ENCODE measurements at places on chromosomes 3 and 15. TPM values are rescaled to one million over a fixed set of nuclear protein-coding genes. Genes with fewer than 3 reads are reported as not detected.
A peak's percentile ranks its signal among the peaks of the same experiment; 100 is the strongest.

Gene C3orf70
- 42.8 TPM for total RNA-seq

Gene PDHB
- total RNA-seq, result 100 TPM

Gene EPHA3
- 13.1 TPM for total RNA-seq

Gene CLDN1
- 0.99 TPM for total RNA-seq

- no peak for DNase-seq
- peaks cover 18% of the 10 kb centered on the region for H3K4me1 ChIP-seq
- H3K4me3 ChIP-seq, result no peak overlapping the region
- no peaks in the 10 kb centered on the region for H3K36me3 ChIP-seq
- H3K27ac ChIP-seq, result no peak overlapping the region
These were observed 31.4 kb downstream of the STARD5 start for GRCh38 chr15:81292523-81293001.

DNA sequence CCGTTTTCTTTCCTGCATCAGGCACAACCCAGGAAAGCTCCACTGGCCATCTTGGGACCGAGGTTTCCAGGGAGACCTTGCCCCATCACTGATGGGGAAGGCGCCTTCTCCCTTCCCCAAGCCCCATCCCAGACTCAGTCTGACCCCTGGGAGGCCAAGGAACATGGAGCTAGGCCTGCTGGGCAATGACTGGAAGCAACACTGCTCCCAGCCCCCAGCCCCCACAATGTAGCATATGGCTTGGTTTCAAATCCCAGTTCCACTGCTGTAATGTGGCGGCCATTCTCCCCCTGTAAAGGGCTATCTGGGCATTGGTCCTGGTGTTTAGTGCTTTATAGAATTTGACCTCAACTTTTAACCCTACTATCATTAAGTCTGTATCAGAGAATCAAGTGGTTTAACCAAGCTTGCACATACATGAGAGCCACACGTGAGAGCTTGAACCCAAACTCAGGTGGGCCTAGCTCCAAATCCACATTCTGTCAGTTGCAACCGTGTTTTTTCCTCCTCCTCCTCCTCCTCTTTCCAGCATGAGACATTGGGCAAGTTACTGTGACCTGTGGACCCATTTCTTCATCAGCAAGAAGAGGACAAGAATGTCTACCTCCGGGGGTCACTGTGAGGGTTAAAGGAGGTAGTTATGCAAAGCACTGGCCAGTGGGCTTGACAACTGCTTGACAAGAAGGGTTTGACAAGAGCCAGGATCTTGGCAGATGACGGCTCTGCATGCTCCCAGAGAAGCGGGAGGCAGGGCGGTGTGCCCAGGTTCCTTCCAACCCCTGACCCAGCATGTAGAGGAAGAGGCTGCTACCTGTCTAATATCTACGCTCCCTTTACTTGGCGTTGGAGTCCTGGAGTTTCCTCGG, 37.4 kb downstream of the KLHL25 start:
- no peaks in the 10 kb centered on the region for H3K36me3 ChIP-seq
- peak overlapping the region; percentile 48 for H3K27ac ChIP-seq
- DNase-seq, result no peak

GRCh38 chr15:77656294-77656693, 23.6 kb upstream of the LINGO1 start:
- H3K27me3 ChIP-seq, result peaks cover 79% of the 10 kb centered on the region
- H3K4me3 ChIP-seq, result no peak overlapping the region
- H3K36me3 ChIP-seq, result no peaks in the 10 kb centered on the region
- DNase-seq, result no peak
- no peak overlapping the region for H3K27ac ChIP-seq

GRCh38 chr15:59298225-59298853, 74.3 kb downstream of the MYO1E start:
- no peaks in the 10 kb centered on the region for H3K36me3 ChIP-seq
- H3K4me3 ChIP-seq, result no peak overlapping the region
- no peak overlapping the region for H3K27ac ChIP-seq
- no peaks in the 10 kb centered on the region for H3K27me3 ChIP-seq
- no peak for DNase-seq
- peaks cover 42% of the 10 kb centered on the region for H3K4me1 ChIP-seq

GRCh38 chr3:183252973-183253527, at the start of gene B3GNT5:
Gene B3GNT5 (plus strand): TSS chr3:183253253. CDS start chr3:183269799, 16,546 bp downstream.
- H3K36me3 ChIP-seq, result no peaks in the 10 kb centered on the region
- no peaks in the 10 kb centered on the region for H3K27me3 ChIP-seq
- H3K27ac ChIP-seq, result peak within 1 kb of the TSS; percentile 87
- H3K4me3 ChIP-seq, result peak within 1 kb of the TSS; percentile 82
- DNase-seq, result no peak

DNA sequence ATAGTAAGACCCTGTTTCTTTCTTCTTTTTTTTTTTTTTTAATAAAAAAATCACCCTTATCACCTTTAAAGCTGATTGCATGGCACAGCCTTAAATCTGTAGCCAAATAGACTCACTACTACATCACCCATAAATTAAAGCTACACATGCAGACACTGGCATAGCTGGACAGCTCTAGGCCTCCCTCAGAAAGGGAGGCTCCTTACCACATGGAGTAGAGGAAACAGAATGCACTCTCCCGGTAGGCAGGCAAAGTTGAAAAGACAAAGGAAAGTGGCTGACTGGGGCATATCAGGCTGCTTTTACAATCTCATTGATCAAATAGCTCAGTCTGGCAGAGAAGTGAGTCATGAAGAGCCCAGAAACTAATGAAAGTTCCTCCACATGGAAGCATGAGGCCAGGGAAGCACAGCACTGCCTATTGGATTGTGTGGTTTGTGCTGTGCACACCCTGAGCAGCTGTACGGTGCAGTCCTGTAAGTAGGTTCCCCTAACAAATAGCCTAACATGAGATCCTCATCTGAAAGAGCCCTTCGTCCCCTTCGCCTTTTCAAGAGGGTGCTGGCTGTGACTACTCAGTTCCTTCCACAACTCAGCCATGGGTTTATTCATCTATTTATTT, 32.7 kb upstream of the FAM98B start:
- no peak overlapping the region for H3K27ac ChIP-seq
- H3K27me3 ChIP-seq, result peaks cover 10% of the 10 kb centered on the region
- H3K4me3 ChIP-seq, result no peak overlapping the region
- no peaks in the 10 kb centered on the region for H3K4me1 ChIP-seq
- DNase-seq, result no peak

GRCh38 chr3:167843481-167843880, 108.0 kb downstream of the SERPINI1 start:
- no peak for DNase-seq
- H3K4me3 ChIP-seq, result no peak overlapping the region
- H3K36me3 ChIP-seq, result no peaks in the 10 kb centered on the region
- peaks cover 8% of the 10 kb centered on the region for H3K4me1 ChIP-seq
- no peaks in the 10 kb centered on the region for H3K27me3 ChIP-seq

DNA sequence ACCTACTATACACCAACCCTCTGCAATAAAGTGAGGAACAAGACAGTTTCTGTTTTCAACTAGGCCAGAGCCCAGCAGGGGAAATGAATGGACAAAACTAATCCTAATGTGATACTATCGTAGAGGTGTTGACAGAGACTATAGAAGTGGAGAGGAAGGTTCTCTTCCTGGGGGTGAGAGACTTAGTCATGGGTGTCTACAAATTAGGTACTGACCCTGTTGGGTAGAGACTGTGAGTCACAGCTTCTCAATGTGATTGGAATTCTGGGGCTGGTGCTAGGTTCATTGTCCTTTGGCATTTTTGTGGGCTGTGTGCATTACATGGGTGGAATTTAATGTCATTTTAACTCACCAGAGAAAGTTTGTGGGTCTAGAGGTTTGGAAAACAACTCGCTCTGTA, 79.3 kb downstream of the ADAMTSL3 start:
- no peaks in the 10 kb centered on the region for H3K27me3 ChIP-seq
- no peak for DNase-seq
- H3K4me3 ChIP-seq, result no peak overlapping the region
- no peaks in the 10 kb centered on the region for H3K4me1 ChIP-seq

GRCh38 chr3:74463515-74463914, 150.9 kb downstream of the CNTN3 start:
- DNase-seq, result no peak
- H3K27me3 ChIP-seq, result no peaks in the 10 kb centered on the region
- no peaks in the 10 kb centered on the region for H3K36me3 ChIP-seq

GRCh38 chr3:98809557-98809956, 46.4 kb downstream of the ST3GAL6 start:
- no peak for DNase-seq
- no peaks in the 10 kb centered on the region for H3K27me3 ChIP-seq
- H3K36me3 ChIP-seq, result peaks cover 13% of the 10 kb centered on the region
- no peak overlapping the region for H3K4me3 ChIP-seq
- H3K27ac ChIP-seq, result no peak overlapping the region

- no peaks in the 10 kb centered on the region for H3K4me1 ChIP-seq
- H3K4me3 ChIP-seq, result no peak overlapping the region
- no peak overlapping the region for H3K27ac ChIP-seq
- no peak for DNase-seq
These were observed 191.4 kb downstream of the TBL1XR1 start for GRCh38 chr3:177005718-177006405.

DNA sequence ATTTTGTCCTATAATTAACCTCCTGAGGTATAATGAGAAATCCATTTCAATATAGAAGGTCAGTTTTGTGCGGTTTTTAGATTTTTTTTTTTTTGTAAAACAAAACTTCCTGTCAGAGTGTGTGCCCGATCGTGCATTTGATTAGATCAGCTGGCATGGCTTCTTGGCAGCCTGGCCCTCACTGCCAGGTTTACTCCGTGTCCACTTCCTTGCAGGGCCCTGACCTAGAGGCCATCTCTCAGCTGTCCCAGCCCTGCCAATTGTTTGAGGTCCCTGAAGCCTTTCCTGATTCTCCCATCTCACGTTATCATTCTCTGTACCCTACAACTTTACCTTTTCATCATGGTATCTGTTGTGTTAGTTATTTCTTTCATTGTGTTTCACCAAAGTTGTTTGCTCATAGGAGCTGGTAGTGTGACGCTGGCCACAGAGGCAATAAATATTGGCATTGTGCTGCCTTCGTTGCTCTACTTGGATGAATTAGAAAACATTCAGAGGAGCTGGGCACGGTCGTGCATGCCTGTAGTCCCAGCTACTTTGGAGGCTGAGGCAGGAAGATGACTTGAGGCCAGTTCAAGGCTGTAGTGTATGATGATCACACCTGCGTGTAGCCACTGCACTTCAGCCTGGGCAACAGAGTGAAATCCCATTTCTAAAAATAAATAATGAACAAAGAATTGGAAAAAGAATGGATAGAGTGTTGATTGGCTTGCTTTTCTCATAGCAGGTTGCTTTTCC, 202.0 kb downstream of the GHSR start:
- no peak overlapping the region for H3K4me3 ChIP-seq
- no peak overlapping the region for H3K27ac ChIP-seq
- H3K27me3 ChIP-seq, result no peaks in the 10 kb centered on the region
- peaks cover 15% of the 10 kb centered on the region for H3K4me1 ChIP-seq
- no peak for DNase-seq

DNA sequence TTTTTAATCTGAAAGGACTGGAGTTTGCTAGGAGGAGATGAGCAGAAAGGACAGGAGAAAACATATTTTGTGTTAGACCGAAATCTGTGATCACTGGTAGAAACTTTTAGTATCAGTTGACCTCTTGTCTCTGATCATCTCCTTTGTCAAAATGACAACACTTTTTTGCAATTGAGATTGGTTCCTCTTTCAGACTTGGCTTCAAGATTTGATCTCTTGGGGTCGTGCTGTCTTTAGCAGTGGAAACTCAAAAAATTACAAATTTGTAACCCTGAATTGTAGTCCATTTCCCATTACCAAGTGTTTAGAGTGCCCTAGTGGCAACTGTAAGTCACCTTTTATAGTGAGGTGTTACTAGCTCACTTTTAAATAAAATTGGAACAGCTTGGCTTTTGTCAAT, 107.4 kb downstream of the KLHL25 start:
- H3K36me3 ChIP-seq, result peaks cover 30% of the 10 kb centered on the region
- H3K27me3 ChIP-seq, result no peaks in the 10 kb centered on the region
- peak overlapping the region; percentile 63 for H3K27ac ChIP-seq
- peaks cover 83% of the 10 kb centered on the region for H3K4me1 ChIP-seq
- H3K4me3 ChIP-seq, result no peak overlapping the region
- DNase-seq, result no peak

GRCh38 chr3:14832975-14833722, 14.4 kb downstream of the FGD5 start:
- peaks cover 47% of the 10 kb centered on the region for H3K4me1 ChIP-seq
- H3K36me3 ChIP-seq, result no peaks in the 10 kb centered on the region
- H3K4me3 ChIP-seq, result no peak overlapping the region
- no peak overlapping the region for H3K27ac ChIP-seq

DNA sequence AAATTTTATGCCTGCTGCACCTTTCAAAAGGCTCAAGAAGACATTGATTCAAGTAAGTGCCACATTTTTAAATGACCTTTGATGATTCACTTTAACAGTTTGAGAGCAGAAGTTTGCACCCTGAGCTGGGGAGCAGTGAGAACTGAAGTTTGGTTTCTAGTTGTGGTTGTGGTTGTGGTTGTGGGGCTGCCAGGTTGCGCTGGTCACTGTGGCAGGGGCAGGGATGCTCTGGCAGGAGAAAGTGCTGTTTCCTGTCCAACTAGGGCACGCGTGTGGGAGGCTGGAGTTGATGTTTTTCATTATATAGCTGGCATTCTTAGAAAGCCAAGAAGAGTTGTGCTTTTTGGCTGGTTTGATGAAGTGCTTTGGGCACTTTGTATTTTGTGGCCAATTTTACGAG, 339.7 kb upstream of the NR2F2 start:
- no peak overlapping the region for H3K4me3 ChIP-seq
- H3K36me3 ChIP-seq, result no peaks in the 10 kb centered on the region
- no peak for DNase-seq
- peaks cover 12% of the 10 kb centered on the region for H3K4me1 ChIP-seq
- H3K27me3 ChIP-seq, result no peaks in the 10 kb centered on the region

DNA sequence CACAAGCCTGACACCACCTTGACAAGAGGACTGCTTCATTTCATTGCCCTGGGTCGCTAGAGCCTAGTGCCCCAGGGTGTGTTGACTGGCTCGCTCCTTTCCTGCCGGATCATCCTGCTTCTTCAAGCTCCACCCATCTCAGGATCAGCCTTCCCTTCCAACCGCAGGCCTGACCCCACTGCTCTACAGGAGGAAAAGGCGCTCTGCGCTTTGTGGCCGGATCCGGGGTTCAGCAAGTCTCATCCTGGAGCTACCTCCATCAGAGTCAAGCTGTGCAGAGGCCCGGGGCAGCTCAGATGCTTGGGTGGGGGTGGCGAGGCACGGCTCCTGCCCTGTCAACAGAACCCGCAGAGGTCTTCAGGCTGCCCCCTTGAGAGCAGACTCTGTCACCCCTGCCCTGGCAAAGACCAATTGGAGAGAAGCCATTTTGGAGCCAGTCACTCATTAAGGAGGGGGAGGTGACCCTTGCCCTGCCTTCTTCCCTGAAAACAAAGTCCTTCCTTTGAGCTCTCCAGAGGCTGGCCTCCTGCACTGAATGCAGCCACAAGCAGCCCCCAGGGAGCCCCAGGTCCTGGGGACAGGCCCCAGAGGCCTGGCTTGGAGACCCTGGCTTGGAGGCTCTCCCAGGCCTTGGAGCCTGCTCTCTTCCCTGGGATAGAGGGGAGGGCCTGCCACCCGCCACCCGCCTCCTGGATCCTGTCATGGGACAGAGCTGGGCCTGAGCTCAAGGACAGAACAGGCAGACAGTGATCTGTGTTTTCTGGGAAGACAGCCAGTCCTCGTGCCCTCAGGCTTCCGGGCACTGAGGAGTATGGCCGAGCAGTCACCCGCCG, 80.3 kb downstream of the CPN2 start:
- peak overlapping the region; percentile 92 for H3K27ac ChIP-seq
- no peaks in the 10 kb centered on the region for H3K27me3 ChIP-seq
- peaks cover 91% of the 10 kb centered on the region for H3K4me1 ChIP-seq
- H3K36me3 ChIP-seq, result no peaks in the 10 kb centered on the region
- no peak overlapping the region for H3K4me3 ChIP-seq
